Stimulated activated CD4-positive, alpha-beta T cell treated with anti-CD3 and anti-CD28 coated beads, Interleukin-4, amount 100 ng/mL, for 4 hours (primary cell): ENCODE measurements at places on chromosomes 1 and 21.

DNA sequence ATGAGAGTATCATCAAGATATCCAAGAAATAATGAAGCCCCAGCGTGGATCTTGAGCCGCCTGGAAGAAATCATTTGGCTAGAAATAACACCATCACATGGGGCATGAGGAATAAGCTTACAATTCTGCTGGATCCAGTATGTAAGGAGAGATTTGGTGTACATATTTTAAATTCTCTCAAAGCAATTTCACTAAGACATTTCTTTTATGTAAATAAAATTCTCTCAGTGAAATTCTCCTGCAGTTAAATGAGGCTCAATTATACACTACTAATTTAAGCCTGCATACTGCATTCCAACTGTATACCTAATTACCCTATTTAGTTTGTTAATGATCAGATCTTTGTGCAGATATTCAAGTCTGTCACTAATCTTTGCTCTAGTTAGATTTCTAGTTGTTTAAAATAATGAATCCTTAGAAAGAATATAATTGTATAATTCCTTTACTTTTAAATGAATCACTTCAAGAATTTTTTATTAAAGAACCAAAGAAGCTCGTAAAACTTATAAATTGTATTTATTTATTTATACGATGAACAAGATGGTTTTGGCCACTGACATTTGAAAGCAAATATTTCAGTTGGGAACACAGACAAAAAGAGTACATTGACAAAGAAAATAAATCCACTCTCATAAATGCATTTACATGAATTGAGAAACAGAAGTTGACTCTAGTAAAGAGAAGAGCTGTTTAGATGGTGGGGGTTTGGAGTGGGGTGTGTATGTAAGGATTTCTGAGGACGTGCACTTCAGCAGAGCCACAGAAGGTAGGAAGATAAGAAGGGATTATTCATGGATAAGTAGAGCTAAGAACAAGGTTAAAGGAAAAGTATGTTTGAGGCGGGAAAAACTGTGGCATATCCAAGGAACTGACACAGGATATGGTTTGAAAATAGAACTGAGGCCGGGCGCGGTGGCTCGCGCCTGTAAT lies 466.8 kb downstream of the DSCAM start:
- no peak for DNase-seq

GRCh38 chr21:38751379-38752050 lies 54.2 kb upstream of the ETS2 start:
- no peak for DNase-seq

DNA sequence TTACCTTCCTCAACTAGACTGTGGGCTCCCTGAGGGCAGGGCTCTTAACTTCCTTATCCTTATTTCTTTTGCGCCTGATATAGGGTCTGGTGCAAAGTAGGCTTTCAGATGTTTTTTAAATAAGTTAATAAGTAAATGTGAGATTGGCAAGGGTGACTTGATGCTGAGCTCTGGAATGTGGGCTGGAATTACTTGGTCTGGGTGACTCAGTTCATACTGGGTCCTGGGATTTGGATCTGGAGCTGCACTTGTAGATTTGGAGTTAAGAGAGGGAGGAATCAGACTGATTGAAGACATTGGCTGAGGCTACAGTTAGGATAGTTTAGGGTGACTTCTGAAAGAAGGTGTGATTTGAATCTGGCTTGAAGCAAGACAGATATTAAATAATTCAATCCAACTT lies 190.9 kb downstream of the GIPC2 start:
- DNase-seq = no peak

GRCh38 chr1:39250460-39251240 lies 46.2 kb downstream of the MACF1 start:
- no peak for DNase-seq

DNA sequence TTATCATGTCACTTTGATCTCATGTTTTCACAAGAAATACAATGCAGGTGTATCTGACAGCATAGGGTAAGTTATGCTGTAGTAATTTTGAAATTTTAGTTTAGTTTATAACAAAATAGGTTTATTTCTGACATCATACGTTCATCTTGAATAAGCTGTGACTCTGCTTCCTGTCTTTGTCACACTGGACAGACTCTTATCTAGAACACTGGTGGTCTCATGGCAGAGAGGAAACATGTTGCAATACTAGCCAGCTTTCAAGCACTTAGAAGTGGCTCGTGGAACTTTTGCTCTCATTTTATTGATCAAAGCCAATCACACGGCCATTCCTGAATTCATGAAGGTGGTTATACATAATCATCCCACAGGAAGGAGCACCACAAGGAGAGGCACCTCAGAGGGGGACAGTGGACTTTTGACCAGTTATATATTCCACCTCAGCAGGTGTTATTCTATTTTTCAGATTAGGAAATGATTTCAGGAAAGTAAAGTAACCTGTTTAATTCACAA lies 46.5 kb downstream of the CYP2J2 start:
- no peak for DNase-seq

DNA sequence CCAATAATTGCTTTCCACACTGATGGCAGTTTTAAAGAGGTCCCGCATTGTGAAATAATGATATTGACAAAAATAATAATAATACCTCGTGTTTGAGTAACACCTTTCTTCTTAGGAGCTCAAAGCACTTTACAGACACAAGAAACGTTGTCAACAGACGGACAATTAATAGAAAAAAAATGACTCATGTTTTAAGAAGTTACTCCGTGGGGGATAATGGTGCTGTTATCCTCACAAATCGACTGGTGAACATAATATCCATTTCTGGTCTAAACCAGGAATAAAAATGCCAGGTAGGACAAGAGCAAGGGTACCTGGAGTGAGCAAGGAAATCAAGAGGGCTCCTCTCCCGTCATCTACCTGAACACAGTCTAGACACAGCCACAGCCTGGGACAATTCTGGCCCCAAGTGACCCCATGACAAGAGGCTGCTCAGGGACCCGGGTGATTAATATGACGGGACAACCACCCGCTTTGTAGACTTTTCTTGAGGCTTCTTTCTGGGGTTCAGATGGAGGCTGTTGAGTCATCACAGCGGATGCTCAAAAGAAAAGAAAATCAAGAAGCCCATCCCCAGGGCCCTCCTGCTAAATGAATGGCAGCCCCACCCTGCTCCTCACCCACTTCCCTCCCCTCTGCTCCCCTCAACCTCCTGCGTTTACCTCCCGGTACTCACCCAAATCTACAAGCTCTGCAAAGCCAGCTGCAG lies 146.2 kb upstream of the IRF2BP2 start:
- no peak for DNase-seq

DNA sequence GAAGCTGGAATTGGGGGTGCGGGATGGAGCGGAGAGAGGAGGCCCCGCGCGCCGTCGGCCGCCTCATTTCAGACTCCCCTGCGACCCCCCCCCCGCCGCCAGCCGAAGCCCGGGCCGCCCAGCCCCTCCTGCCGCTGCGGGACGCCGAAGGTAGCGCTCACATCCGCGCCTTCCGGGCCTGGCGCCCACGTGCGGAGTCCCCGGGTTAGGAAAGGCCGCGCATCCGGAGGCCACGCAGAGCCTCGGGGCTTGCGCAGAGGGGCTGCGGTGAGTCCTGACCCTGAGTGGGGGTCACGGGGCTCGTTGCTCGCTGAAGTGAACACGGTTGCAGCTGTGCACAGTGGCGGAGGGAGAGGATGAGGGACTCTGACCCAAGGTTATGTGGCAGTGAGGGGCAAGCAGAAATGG lies 552 bp upstream of the ZNF496 start:
- DNase-seq = peak; percentile 58

- DNase-seq = no peak
Observed at GRCh38 chr1:108512239-108513043, 47.5 kb upstream of the EEIG2 start.

DNA sequence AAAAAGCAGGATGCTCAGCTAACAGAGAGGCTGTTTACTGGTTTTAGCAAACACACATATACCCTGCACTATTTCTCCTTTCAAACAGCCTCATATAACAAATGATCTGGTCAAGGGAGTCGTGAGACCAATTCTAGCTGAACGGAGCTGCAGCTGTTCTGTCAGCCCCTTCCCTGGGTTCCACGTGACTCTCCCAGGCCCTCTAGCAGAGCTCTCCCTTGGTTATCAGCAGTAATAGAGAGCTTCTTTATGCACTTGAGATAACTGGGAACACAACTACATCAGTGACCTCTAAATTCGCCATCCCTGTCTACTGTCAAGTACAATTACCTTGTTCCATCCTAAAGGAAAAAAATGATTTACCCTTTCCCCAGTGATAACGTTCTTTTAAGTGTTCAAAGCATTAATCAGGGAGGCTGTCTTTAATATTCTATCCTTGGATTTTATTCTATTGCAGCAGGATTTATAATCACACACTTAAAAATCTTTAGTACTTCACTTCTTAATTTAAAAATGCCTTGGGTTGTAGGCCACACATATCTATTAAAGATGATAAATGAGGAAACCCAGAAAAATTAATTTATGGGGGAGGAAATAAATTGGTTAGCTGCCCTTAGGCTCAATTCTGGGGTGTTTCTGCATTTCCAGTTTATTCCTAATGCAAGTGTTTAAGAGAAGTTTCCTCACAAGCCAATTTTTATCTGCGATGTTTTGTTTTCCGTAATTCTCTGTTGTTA lies 28.2 kb downstream of the PTGER3 start:
- DNase-seq = no peak

GRCh38 chr1:160352555-160352954 lies 9.4 kb downstream of the NCSTN start:
- no peak for DNase-seq
